ENCODE measurements at places on chromosomes 2 and 18. TPM values are rescaled to one million over a fixed set of nuclear protein-coding genes. Genes with fewer than 3 reads are reported as not detected.
A peak's percentile ranks its signal among the peaks of the same experiment; 100 is the strongest.

Gene ANKRD53
- 1.6 TPM for total RNA-seq

Gene MERTK
- total RNA-seq = 0.55 TPM

DNA sequence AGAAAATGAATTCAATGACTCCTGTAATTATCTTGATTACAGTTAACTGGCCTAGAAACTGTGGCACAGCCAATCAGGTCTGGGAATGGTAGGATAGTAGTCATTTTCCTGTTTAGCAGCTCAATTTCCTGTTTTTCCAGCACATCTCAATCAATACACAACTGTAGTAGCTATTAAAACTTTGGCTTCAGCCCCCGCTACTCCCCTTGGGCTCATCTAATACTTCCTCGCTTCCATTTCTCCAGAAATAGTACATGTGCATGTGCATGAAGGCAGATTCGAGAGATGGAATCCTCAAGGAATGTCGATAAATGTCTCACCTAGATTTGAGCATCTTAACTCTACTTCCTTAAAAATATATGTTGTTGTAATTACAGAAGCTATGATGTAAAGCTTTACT lies 9.7 kb downstream of the COBLL1 start:
- no peak overlapping the region for H3K27ac ChIP-seq
- H3K36me3 ChIP-seq = no peaks in the 10 kb centered on the region
- no peaks in the 10 kb centered on the region for H3K27me3 ChIP-seq
- no peak for DNase-seq
- no peak overlapping the region for H3K4me3 ChIP-seq

- peaks cover 36% of the 10 kb centered on the region for H3K27me3 ChIP-seq
- H3K27ac ChIP-seq = no peak overlapping the region
- no peaks in the 10 kb centered on the region for H3K4me1 ChIP-seq
- no peak for DNase-seq
Observed at GRCh38 chr2:32947076-32947483, 327 bp downstream of the LTBP1 start.

DNA sequence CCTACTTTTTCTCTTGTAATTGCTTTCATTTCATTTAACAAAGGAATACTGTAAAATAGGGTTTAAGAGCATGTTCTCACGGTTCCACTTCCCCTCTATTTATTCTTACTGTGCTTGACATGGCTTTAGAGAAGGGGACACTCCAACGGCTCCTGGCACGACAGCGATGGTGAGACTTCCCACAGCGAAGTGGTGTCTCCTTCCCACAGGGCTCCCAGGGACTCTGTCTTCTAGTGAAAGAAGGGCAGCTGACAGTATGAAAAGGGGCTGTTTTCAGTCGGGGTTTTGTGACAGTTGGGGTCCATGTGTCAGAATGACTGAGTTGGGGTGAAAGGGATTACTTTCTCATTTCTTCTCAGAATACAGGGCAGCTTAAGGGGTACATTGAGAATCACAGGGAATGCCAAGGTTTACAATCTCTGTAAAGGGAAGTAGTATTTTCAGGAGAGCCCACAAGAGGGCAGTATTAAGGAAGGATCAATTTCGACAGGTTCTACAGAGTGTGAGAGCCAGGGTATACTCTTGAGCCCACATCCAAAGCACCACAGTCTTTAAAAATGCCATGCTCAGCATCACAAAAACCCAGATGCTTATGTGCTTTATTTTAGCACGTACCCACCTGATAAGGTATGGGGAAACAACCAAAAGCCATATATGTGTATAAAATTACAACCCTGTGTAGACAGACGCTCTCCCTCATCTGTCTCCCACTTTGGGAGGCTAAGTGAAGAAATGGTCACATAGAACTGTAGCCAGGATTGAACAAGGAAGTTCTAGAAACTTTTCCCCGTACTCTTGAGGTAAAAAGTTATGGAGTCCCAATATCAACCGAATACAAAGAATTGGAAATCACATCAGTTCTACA lies 31.3 kb upstream of the RAPGEF4 start:
- DNase-seq = peak; percentile 7
- no peaks in the 10 kb centered on the region for H3K27me3 ChIP-seq
- no peak overlapping the region for H3K27ac ChIP-seq
- no peaks in the 10 kb centered on the region for H3K36me3 ChIP-seq
- H3K4me3 ChIP-seq = no peak overlapping the region

DNA sequence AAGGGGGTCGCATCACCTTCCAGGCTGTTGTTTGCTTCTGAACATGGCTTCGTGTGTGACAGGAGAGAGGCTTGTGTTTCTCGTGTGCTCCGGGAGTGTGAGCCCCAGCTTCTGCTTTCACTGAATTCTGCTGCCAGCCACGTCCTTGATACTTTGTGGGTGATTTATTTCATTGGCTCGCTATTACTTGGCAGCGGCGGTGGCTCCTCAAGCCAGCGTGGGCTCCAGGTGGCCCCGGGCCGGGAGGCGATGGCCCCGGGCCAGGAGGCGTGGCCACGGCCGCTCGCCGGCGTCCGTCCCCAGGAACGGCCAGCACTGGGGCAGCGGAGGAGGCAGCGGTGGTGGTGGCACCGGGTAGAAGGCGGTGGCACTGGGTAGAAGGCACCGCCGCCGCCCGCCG lies 63.1 kb downstream of the NAPG start:
- no peaks in the 10 kb centered on the region for H3K27me3 ChIP-seq
- H3K27ac ChIP-seq = no peak overlapping the region
- H3K4me1 ChIP-seq = no peaks in the 10 kb centered on the region
- DNase-seq = no peak
- no peak overlapping the region for H3K4me3 ChIP-seq

GRCh38 chr18:3048121-3048520 lies 35.2 kb upstream of the LPIN2 start:
- no peaks in the 10 kb centered on the region for H3K27me3 ChIP-seq
- no peak for DNase-seq
- H3K36me3 ChIP-seq = no peaks in the 10 kb centered on the region
- H3K4me3 ChIP-seq = no peak overlapping the region
- no peak overlapping the region for H3K27ac ChIP-seq
- peaks cover 15% of the 10 kb centered on the region for H3K4me1 ChIP-seq

DNA sequence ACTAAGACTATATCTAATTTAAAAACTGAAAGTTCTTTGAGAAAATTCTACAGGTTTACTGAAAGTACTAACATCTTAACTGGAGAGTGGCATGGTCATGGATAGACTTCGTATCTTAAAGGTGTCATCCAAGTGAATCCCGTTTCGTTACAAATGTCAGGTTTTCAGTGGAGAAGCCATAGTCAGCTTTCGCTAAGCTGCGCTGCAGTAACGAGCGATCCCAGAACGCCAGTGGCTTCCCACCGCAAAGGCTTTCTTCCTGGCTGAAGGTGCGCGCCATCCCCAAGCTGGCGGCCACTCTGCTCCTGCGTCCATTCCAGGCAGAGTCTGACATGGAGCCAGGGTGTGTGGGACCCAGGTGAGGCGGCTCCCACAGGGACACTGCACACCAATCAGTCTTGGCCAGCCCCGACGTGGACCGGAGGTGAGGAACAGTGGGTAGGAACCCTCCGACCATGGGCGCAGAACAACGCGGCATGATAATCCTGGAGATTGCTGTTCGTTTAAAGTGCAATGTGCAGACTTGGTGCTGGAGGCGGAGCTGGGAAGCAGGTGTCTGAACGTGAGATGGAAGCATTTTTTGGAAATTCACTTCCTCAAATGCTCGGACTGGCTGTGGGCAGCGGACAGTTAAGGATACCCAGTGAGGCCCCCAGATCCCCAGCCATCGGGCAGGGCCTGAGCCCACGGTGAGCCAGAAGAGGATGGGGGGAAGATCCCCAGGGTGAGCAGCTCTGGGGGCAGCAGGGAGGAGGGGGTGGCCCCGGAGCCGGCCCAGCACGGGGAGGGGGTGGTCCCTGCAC lies 27.8 kb upstream of the KCNG2 start:
- DNase-seq = no peak
- no peak overlapping the region for H3K27ac ChIP-seq
- no peaks in the 10 kb centered on the region for H3K4me1 ChIP-seq
- peaks cover 20% of the 10 kb centered on the region for H3K36me3 ChIP-seq
- peaks cover 35% of the 10 kb centered on the region for H3K27me3 ChIP-seq

DNA sequence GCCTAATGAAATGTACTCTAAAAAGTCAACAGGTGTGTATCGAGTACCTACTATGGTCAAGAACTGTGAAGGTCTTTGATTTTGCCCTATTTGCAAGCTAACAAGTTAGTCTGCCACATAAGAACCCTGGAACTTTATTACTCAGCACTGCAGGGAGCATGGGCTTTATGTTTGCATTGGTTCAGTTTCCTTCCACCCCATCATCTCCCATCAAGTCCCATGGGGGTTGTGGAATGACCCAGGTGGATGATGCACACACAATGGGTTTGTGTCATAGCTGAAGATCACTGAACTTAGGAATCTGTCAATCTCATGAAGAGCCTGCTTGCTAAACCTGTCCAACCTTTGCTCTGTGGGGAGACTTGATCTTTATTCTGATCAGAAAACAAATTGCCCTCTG lies 265.5 kb downstream of the RPRM start:
- no peaks in the 10 kb centered on the region for H3K4me1 ChIP-seq
- H3K27me3 ChIP-seq = no peaks in the 10 kb centered on the region
- no peaks in the 10 kb centered on the region for H3K36me3 ChIP-seq

- H3K4me1 ChIP-seq = no peaks in the 10 kb centered on the region
- H3K36me3 ChIP-seq = no peaks in the 10 kb centered on the region
- H3K27me3 ChIP-seq = peaks cover 41% of the 10 kb centered on the region
- H3K4me3 ChIP-seq = no peak overlapping the region
- no peak overlapping the region for H3K27ac ChIP-seq
- DNase-seq = no peak
Observed at GRCh38 chr2:128662051-128662471, 343.4 kb upstream of the HS6ST1 start.

DNA sequence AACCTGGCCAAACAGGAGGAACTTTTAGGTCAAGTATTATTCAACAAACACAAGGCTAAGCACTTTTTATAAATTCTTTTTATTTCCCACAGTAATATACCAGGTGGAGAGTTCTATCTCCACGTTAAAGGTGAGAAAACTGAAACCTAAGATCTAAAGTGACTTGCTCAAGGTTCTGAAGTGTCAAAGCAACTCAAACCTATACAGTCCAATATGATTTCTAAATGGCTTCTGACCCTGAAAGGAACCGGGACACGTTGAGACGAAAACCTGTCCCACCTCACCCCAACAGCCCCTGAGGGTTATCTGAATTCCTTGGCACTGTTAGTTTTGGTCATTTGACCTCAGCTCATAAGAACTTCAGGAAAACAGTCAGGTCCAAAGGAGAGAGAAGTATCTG lies 814.5 kb upstream of the LRATD1 start:
- no peak overlapping the region for H3K27ac ChIP-seq
- no peaks in the 10 kb centered on the region for H3K4me1 ChIP-seq
- no peak for DNase-seq
- no peaks in the 10 kb centered on the region for H3K27me3 ChIP-seq
- H3K36me3 ChIP-seq = no peaks in the 10 kb centered on the region

DNA sequence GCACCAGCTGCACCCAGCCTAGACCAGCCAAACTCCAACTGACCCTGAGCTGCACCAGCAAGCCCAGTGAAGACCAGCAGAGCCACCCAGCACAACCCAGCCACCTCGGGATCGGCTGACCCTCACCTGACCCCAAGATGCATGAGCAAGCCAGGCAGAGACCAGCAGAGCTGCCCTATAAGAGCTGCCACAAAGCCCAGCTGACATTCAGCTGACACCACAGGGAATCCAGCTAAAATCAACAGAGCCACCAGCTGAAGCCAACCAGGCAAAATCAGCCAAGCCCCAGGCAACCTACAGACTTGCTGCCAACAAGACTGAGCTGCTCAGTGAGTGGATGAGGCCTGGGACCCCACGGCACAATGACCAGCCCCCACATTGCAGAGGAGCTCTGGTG lies 54.6 kb downstream of the CYP27C1 start:
- no peak for DNase-seq
- no peaks in the 10 kb centered on the region for H3K27me3 ChIP-seq
- no peak overlapping the region for H3K4me3 ChIP-seq

All from naive thymus-derived CD8-positive, alpha-beta T cell (primary cell).